Hepatocyte (in vitro differentiated cells): ENCODE measurements at places on chromosomes 4 and X. TPM values are rescaled to one million over a fixed set of nuclear protein-coding genes. Genes with fewer than 3 reads are reported as not detected.
A peak's percentile ranks its signal among the peaks of the same experiment; 100 is the strongest.

DNA sequence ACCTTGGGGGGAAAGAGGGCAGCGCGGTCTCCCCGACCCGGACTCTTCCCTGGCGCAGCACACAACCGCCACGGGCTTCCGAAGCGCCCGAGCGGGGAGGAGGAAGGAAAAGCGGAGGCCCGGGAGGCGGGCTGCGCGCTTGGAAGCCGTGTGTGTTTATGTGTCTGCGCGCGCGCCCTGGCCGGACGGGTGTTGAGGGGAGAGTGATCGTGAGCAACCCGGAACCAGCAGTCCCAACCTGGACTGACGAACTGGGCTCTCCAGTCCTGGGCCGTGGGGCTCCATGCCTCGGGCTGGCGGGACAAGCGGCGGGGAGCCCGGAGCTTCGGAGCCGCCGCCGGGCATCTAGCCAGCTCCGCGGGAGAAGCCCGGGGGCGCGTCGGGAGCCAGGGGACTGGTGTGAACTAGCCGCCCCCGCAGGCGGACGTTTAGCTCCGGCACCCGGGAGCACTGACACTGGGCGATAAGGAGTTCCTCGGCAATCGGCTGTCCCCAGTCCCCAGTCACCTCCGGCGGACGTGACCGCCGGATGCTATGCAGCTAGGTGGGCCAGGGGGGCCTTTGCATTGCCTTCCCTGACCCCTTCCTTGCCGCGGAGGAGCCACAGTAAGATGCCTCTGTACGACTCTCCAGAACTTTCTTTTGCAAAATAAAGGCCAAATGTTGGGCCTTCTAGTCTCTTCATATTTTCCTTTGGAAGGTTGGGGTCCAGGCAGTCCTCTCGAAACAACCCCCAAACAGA lies 74.8 kb upstream of the BCOR start:
- peak; percentile 79 for DNase-seq

Gene PPEF1
- 0.22 and 0.57 TPM in 2 replicates for polyA plus RNA-seq

Gene TDO2
- polyA plus RNA-seq, result 91.4 and 149 TPM in 2 replicates

GRCh38 chrX:31808357-31808756 lies 736.5 kb upstream of the FTHL17 start:
- DNase-seq, result no peak

DNA sequence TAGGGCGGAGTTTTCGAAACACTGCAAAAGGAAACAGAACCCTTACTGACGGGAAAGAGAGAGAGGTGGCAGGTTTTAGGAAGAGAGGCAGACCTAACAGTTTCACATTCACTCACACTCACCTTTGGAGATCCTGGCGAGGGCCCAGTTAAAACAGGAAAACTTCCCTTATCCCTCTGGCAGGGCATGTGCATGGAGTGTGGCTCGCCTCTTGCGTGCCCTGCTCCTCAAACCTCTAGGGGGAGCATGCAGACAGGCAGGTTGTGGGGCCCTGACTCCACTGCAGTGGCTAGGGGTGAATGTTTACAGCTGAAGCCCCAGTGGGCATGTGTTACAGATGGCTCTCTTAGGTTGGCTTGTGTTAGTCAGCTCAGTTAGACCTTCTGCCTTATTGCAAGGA lies 451.5 kb downstream of the UBE2NL start:
- DNase-seq, result no peak

Gene FAT1
- 33.9 and 35.3 TPM in 2 replicates for polyA plus RNA-seq

DNA sequence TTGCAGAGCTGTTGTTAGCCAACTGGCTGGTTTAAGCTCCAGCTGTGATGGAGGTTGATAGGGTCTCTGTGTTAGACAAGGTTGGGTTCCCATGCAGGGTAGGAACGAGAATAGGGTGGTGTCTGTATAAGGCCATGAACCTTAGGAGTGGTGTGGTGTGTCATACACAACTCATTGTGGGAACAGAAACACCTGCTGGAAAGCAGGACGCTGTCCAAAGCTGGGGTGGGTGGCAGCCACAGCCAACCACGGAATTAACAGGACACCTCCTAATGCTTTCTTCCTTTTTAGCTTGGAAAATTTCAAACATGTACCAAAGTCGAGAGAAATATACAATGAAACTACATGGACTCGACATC lies 94.4 kb downstream of the ARHGAP10 start:
- no peak for DNase-seq

DNA sequence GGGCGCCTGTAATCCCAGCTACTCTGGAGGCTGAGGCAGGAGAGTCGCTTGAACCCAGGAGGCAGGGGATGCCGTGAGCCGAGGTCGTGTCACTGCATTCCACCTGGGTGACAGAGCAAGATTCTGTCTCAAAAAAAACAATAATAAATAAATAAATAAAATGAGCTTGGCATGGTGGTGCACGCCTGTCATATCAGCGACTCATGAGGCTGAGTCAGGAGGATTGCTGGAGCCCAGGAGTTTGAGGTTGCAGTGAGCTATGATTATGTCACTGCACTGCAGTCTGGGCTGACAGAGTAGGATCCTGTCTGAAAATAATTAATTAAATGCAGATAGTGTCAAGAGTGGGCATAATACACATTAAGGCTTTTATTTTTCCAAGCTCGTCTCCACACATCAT lies 77.5 kb downstream of the DHRSX start:
- DNase-seq, result no peak

GRCh38 chr4:57158221-57158620 lies 48.0 kb upstream of the IGFBP7 start:
- no peak for DNase-seq

DNA sequence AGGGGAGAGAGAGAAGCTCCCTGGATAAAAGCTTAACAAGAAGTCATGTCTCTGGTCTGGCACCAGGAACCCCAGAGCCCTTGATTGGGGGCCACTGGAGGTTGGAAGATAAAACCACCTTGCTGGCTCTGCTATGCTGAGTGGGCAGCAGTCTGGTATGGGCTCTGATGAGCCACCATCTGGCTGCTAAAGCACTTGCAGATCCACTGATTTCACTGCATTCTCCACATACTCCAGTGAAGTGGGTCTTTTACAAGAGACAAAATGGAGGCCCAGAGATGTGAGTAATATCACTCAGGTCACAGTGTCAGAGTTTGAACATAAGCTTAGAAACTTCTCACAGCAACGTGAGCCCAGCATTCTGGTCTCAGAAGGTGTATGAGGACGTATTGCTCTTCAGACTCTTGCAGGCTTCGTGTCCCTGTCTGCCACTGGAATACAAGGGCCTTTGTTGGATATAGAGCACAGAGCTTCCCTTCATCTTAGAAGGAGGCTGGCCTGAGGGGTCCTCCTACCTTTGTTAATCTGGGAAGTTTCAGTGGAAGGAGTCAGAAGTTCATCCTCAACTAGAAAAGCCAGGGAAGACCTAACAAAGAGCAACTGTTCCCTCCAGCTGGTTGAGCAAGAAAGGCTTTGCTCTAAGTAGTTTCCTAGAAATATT lies 11.8 kb downstream of the CLDN2 start:
- DNase-seq, result no peak

GRCh38 chr4:188143731-188144130 lies 4.5 kb downstream of the TRIML1 start:
- DNase-seq, result peak; percentile 26

GRCh38 chrX:134469486-134469885 lies 9.5 kb downstream of the HPRT1 start:
- no peak for DNase-seq

DNA sequence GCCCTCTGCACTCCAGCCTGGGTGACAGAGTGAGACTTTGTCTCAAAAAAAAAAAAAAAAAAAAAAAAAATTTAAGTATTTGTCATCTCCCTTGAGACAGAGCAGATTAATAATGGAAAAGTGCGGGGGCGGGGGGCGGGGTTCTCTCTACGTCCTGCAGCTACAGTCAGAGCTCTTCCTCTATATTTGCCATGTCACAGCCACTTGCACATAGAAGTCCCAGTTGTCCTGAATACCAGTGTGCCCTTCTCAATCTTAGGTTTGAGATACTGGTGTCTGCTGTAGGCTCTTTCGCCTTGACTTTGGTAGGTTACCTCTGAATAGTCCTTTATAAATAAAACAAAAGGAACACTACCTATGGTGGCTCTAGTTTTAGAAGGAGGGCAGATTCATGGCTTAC lies 237.8 kb upstream of the PGRMC2 start:
- DNase-seq, result no peak

Gene DCX
- polyA plus RNA-seq, result 0.05 and 0.34 TPM in 2 replicates

GRCh38 chr4:87120411-87121162 lies 99.8 kb downstream of the KLHL8 start:
- peak; percentile 69 for DNase-seq

DNA sequence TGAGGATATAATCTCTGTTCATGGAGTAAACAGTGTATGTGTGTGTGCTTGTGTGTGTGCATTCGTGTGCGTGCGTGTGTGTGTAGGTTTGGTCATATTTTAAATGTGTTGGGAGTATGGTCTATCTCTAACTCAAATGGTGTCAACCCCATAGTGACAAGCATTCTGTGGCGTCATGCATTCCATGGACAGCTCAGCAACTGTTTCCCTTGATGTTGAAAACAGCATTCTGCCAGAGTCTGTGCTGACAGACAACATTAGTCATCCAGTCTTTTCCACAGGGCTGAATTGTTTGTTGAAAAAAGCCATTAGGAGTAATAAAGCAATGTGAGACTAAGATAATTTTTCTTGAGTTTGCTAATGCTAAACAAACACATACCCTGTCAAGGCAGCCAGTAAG lies 706.6 kb downstream of the PCDH19 start:
- DNase-seq, result peak; percentile 26

Gene KIAA0232
- polyA plus RNA-seq, result 11.3 TPM in 2 replicates

DNA sequence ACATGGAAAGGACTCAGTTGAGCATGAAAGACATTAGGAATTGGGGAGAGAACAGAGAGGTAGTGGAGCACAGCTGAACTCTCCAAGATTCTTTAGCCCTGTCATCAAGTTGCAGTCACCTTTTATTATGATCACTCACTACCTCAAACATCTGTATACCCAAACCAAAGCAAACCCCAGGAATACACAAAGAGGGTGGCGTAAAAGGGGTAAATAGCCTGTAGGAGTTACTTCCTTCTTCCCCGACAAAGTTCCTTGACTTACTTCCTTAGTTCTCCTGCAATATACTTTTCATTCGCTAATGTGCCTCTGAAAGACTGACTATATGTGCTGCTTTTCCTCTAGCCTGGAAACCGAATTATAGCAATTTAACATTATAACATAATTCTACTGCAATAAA lies 159.9 kb downstream of the SPRY1 start:
- no peak for DNase-seq

- DNase-seq, result no peak
Measured at GRCh38 chr4:86999136-86999643, 64.4 kb downstream of the AFF1 start.

DNA sequence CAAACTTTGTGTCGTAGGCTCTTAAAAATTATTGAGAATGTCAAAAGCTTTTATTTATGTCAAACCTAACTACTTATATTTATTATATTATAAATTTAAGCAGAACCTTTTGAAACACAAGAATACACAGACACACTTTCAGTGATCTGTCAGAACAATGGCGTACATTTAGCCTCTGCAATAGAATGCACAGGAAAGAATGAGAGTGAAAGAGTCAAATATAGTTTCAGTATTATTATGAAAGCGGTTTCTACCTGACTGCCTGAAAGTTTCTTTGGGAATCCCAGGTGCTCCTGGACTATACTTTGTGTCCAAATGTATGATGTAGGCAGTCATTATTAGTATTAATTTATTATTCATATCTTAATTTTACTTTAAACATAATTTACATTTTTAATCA lies 872.0 kb upstream of the AGA start:
- DNase-seq, result no peak

DNA sequence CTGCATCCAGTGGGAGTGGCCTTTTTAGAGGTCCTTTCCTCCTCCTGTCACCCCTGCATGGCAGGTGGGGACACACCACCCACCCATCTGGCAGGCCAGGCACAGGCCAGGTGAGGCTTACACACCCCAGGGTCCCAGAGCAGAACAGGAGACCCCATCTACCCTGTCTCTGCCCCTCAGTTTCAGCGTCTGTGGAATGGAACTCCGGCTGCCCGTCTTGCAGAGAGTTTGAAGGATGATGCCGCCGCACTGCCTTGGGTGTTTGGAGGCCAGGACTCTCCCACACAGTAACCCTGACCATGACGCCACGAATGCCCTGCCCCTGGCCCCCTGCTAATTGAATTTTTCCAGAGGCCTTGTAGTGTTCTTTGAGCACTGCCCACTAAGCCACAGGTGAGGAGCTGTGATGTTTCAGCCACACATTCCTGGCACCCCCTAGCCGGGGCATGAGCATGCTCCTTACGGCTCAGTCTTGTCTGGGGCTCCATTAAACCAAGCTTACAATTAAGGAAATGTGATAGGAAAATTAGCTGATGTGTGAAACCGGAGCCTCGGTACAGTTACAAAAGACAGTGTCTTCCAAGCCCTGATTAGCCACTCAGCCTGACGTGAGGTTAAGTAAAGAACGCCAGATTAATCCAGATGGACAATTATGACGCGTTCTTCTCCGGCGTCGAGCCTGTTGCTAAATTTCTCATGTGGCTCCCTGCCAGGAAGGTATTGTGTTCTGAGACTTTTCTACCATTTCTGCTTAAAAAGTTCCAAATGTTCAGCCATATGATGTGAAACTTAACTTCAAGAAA lies 39.3 kb downstream of the HMX1 start:
- DNase-seq, result no peak

DNA sequence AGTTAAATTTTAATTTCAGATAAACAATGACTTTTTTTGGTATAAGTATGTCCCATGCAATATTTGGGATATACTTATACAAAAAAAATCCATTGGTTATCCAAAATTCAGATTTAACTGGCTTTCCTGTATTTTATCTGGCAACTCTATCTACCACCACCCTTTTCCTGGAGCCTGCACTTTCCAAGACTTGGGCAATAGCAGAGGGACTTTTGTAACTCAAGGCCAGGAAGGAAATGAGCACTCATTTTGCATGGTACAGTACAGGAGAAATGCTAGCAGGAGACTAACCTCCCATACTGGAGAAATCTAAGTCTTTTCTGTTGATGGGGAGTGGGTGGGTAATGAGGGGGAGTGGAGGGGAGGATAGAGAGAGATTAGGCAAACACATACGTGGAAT lies 37.7 kb upstream of the PLAC1 start:
- no peak for DNase-seq

Gene LRAT
- 2.6 and 4.4 TPM in 2 replicates for polyA plus RNA-seq

GRCh38 chrX:81229901-81230300 lies 28.0 kb downstream of the SH3BGRL start:
- no peak for DNase-seq

DNA sequence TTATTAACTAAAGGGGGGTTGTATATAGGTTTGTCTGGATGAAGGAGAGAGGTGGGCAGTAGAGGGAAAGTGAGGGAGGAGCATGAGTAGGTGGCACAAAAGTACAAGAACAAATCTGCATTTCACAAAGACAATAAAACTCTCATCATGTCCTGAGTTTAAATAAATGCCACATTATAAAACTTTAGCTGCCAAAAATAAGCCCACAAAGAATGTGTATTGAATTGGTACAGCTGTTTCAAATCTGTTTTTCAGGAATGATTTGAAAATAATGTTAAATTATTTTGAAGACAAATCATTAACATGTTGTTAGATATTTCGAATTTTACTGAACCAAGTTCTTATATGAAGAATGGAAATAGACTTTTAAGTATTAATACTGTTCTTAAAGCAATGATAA lies 5.8 kb downstream of the CNKSR2 start:
- DNase-seq, result no peak

- peak; percentile 15 for DNase-seq
Measured at GRCh38 chr4:18439311-18439710, 417.8 kb upstream of the LCORL start.

Gene ART3
- polyA plus RNA-seq, result 2.8 and 3.8 TPM in 2 replicates
